ENCODE measurements at places on chromosomes 5 and 9.

GRCh38 chr9:128845186-128845931, 15.8 kb upstream of the SPOUT1 start:
- no peaks in the 10 kb centered on the region for H3K4me1 ChIP-seq
- H3K36me3 ChIP-seq, result peaks cover 9% of the 10 kb centered on the region
- no peak for DNase-seq
- no peak overlapping the region for H3K4me3 ChIP-seq

DNA sequence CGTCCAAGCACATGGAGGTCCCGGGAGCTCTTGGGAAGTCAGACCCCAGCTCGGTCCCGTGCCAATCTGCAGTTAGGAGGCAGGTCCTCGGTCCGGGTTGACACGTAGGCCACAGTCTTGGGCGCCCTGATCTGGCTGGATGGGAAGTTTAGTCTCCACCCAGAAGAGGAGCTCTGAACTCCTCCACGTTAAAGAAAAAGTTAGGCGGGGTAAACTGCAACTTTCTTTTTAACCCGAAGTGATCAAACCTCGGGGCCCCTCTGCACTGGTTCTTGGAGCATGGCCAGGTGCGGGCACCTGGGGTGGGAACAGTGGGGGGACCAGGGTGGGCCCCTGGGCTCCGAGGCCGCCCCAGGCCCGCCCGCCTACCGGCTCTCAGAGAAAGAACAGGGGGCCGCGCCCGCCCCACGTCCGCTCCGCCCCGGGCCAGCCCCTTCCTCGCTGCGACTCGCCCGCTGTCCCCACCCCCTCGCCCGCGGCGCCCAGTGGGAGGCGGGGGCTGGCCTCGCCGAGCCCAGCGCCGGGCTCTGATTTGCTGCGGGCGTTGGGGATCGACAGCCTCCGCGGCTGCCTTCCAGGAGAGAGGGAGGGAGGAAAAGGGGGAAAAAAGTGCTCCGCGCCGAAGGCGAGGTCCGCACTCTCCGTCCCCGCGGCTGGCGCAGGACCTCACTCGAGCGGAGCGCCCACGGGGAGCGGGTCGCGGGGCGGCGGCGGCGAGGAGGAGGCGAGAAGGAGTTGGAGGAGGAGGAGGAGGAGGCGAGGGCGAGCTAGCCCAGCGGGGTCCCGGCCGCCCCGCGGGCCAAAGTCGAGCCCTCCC, at the start of gene COL5A1:
TSS of gene COL5A1 (plus strand) at position 631 of the 817 bp plus-strand sequence. CDS start 385 bp downstream, outside the sequence.
- no peak within 1 kb of the TSS for H3K27ac ChIP-seq
- H3K4me3 ChIP-seq, result peak within 1 kb of the TSS; percentile 83
- H3K36me3 ChIP-seq, result no peaks in the 10 kb centered on the region
- peaks cover 4% of the 10 kb centered on the region for H3K27me3 ChIP-seq
- peaks cover 5% of the 10 kb centered on the region for H3K4me1 ChIP-seq
- DNase-seq, result peak; percentile 88

DNA sequence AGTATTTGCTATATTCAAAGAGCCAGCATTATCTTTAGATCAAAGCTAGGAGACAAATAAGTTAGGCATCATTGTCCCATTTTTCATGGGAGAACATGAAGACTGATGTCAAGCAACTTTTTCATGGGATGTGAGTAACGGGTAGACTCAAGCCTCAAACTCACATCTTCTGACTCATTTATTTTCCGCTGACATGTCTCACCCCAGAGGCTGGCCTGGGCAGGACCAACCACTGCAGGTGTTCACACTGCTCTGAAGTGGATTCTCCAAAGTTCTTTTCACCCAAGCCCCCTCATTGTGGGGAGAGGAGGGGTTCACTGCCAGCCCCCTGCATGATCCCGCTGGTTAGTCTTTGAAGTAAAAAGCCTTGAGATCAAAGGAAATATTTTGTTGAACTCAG, 34.9 kb upstream of the BASP1 start:
- no peak for DNase-seq
- H3K36me3 ChIP-seq, result peaks cover 5% of the 10 kb centered on the region
- H3K27me3 ChIP-seq, result peaks cover 3% of the 10 kb centered on the region
- H3K4me3 ChIP-seq, result no peak overlapping the region
- H3K4me1 ChIP-seq, result peaks cover 22% of the 10 kb centered on the region

DNA sequence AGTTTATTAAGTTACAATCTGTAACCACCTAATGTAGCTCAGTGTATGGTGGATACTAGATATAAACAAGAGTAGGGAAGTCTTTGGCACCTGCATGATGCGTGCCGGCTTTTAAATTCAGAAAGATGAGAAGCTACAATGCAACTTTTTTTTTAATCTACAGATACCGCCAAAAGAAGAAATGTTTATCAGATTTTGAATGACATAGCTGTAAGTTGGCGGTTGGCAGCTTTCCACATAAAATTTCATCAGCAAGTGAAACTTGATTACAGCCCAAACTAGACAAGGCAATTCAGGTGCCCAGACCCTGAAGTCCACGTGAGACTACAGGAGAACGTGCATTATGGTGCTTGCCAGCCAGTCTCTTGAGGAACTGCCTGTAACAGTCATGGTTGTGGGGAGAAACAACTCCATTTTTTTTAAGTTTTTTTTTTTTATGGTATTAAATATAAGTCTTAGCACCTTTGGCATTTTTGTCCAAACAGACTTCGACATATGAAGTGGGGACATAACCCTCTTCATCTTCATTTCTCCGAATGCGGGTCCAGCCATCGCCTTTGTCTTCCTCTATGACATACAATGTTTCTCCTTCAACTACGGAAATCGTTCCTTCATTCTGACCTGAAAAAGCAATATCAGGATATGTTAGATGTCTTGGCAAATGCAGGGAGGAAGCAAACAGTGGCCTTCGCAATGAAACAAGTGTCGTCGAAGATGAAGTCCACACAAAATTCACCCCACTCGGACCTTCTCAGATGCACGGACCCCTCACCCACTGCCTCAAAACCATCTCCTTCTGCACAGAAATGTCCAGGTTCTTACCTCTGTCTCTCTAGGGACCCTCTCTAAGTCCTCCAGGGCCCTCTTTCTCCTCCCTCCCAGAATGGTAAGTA, 60.4 kb downstream of the USP20 start:
- peak overlapping the region; percentile 48 for H3K27ac ChIP-seq
- peaks cover 12% of the 10 kb centered on the region for H3K27me3 ChIP-seq
- peaks cover 29% of the 10 kb centered on the region for H3K4me1 ChIP-seq
- DNase-seq, result no peak

GRCh38 chr5:66882606-66883227, 286.5 kb downstream of the MAST4 start:
- H3K4me3 ChIP-seq, result no peak overlapping the region
- H3K4me1 ChIP-seq, result peaks cover 18% of the 10 kb centered on the region
- H3K36me3 ChIP-seq, result peaks cover 26% of the 10 kb centered on the region
- no peak for DNase-seq

DNA sequence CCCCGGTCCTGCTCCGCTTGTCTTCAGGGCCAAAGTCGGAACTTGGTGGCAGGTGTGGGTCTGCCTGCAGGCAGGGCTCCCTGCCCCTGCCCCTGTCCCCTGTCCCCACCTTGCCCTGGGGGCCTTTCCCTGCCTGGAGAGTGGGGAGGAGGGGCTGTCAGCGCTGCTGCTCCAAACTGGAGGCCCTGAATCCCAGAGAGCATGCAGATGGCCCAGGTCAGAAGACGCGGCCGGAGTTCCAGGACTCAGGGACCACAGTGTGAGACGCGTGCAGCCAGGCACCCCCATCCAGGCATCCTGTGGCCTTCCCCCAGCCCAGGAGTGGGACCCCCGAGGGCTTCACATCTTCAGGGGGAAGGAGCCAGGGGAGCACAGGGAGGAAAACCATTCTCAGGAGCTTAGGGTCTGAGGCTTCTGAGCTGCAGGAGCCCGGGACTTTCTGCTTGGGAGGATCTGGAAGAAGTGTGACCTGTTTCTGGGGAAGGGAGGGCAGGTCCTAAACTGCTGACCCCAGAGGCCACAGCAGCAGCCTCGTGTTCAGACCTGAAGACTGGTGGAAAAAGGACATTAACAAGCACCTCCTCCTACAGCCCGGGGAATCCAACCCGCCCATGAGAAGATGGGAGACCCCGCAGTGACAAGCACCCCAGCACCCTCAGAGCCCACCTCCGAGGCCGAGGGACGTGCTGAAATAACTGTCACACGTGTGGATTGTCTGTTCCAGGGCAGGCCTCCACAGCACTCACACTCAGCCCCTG, 38.0 kb downstream of the RASGEF1C start:
- no peak overlapping the region for H3K4me3 ChIP-seq
- peaks cover 4% of the 10 kb centered on the region for H3K36me3 ChIP-seq

- H3K36me3 ChIP-seq, result no peaks in the 10 kb centered on the region
- no peak for DNase-seq
- no peak overlapping the region for H3K27ac ChIP-seq
- no peaks in the 10 kb centered on the region for H3K4me1 ChIP-seq
Observed at GRCh38 chr5:84436866-84437265, 52.2 kb upstream of the EDIL3 start.

DNA sequence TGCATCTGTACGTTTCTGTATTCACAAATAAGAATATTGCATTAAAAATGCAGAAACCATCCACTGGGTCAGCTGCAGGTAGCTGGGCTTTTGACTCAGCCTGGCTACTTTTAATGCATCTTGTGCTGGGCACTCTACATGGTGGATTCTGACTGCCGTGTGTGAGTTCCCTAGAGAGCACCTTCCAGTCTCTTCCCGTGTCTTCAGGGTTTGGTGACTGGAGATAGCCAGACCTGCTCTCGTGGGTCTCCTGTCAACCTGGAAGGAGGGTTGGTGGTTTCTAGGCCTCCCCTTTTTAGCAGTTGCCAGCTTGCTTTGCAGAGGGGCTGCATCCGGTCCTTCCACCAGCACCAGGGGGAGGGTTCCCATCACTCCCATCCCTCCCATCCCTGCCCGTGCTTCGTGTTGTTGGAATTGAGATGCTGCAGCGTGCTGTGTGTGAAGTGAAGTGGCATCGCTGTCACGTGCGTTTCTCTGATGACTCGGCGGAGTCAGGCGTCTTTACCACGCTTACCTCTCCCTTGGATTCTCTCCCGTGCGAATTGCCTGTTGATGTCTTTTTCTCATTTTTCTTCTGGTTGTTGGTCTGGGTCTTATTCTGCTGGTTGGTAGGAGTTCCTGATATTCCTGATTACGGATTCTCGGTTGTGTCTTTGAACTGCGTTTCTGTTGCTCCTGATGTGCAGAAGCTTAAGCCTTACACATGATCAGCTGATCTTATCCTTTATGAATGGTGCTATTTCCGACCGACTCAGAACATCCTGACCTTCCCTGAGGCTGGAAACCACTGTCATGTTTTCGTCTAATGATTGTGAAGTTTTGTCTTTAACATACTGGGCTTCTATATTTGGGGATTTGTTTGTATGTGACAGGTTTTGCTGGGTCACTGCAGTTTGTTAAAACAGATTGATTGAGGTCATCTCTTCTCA, 16.9 kb downstream of the FBXW5 start:
- H3K27me3 ChIP-seq, result peaks cover 3% of the 10 kb centered on the region
- H3K4me3 ChIP-seq, result peak overlapping the region; percentile 33
- peaks cover 20% of the 10 kb centered on the region for H3K4me1 ChIP-seq
- peaks cover 16% of the 10 kb centered on the region for H3K36me3 ChIP-seq
- H3K27ac ChIP-seq, result peak overlapping the region; percentile 17
- no peak for DNase-seq

DNA sequence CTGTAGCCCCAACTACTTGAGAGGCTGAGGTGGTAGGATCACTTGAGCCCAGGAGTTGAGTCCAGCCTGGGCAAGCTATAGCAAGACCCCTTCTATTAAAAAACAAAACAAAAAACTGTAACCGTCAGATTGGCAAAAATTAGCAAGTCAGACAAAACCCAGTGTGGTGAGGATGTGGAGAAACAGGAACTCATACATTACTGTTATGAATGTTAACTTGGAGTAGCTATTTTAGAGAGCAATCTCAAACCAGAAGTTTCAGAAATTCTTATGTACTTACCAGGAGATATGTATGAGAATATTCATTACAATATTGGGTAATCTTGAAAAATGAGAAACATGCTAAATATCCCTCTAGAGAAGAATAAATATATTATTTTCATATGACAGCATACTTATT, 120.3 kb downstream of the INVS start:
- peaks cover 5% of the 10 kb centered on the region for H3K36me3 ChIP-seq
- no peak overlapping the region for H3K4me3 ChIP-seq
- H3K4me1 ChIP-seq, result peaks cover 6% of the 10 kb centered on the region

- no peak overlapping the region for H3K27ac ChIP-seq
- H3K4me3 ChIP-seq, result no peak overlapping the region
- no peaks in the 10 kb centered on the region for H3K36me3 ChIP-seq
- no peak for DNase-seq
- no peaks in the 10 kb centered on the region for H3K4me1 ChIP-seq
Observed at GRCh38 chr5:33316773-33317172, 124.0 kb upstream of the TARS1 start.

DNA sequence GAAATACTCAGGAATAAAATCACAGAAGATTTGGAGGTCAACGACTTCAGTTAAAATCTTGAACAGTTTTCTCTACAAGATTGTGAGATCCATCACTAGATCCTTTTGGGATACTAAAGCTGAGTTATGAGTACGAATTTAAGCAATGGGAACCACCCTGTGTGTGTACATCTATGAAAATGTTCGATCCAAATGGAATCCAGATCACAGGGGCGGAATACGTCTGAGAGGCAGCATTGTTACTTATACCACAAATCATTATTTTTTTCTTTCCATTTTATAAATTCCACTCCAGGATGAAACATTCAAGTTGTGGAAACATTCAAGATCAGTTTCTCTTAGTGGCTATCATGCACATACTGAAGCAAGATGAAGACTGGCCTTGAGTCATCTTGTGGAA, 239.3 kb upstream of the PAPPA start:
- H3K27ac ChIP-seq, result no peak overlapping the region
- no peaks in the 10 kb centered on the region for H3K4me1 ChIP-seq
- no peaks in the 10 kb centered on the region for H3K36me3 ChIP-seq
- H3K4me3 ChIP-seq, result no peak overlapping the region
- no peak for DNase-seq

- DNase-seq, result no peak
- no peaks in the 10 kb centered on the region for H3K27me3 ChIP-seq
- H3K27ac ChIP-seq, result no peak overlapping the region
- no peaks in the 10 kb centered on the region for H3K4me1 ChIP-seq
Observed at GRCh38 chr5:67806654-67807438, 408.7 kb upstream of the PIK3R1 start.

GRCh38 chr5:31007672-31008071, 185.8 kb upstream of the CDH6 start:
- H3K4me1 ChIP-seq, result no peaks in the 10 kb centered on the region
- H3K27ac ChIP-seq, result no peak overlapping the region
- H3K27me3 ChIP-seq, result peaks cover 3% of the 10 kb centered on the region
- DNase-seq, result no peak

- H3K27ac ChIP-seq, result no peak overlapping the region
- peaks cover 42% of the 10 kb centered on the region for H3K4me1 ChIP-seq
- H3K36me3 ChIP-seq, result peaks cover 7% of the 10 kb centered on the region
- peaks cover 4% of the 10 kb centered on the region for H3K27me3 ChIP-seq
Observed at GRCh38 chr5:178551059-178551458, 39.1 kb downstream of the COL23A1 start.

DNA sequence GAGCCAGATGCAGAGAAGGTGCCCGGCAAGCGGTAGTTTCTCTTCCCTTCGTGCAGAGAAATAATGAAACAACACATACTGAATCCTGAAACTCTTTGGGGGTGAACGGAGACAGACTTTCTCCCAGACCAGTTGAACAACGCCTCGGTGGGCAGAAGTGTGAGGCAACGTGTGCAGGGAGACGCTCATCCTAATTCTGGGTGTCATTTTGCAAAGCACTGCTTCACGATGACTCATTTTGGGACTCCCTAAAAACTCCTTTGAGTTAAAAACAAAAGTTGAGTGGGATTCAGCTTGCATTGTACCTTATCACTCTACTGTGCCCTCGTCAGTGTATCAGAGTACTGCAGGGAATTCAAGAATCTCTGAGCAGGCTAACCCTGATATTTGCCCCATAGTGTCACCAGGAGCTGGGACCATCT, 3.5 kb upstream of the NEK6 start:
- H3K4me3 ChIP-seq, result no peak overlapping the region
- DNase-seq, result no peak
